Sciatic nerve (tissue), 2 donors: ENCODE measurements at places on chromosomes 7 and 10.

DNA sequence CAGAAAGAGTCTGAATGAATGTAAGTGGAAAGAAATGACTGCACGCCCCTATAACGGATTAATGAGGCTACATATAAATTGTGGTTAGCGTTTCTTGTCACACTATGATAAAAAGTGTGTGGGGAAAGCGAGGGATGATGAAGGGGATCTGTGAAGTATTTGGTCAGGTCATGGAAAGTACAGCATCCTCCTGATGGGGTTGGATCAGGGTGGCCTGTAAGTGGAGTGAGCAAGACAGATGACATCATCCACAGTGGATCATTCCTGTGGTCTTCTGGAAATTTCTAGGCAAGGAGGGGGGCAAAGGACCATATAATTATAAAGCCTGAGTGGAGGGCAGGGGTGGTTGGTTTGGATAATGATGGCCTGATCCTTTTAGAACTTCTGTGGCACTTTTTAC, 606.0 kb downstream of the INHBA start:
- DNase-seq = no peak

- no peak for DNase-seq
These were observed 8.8 kb upstream of the SPAM1 start for GRCh38 chr7:123916240-123916724.

GRCh38 chr7:142313528-142313927, 55.7 kb upstream of the PRSS58 start:
- DNase-seq = no peak

DNA sequence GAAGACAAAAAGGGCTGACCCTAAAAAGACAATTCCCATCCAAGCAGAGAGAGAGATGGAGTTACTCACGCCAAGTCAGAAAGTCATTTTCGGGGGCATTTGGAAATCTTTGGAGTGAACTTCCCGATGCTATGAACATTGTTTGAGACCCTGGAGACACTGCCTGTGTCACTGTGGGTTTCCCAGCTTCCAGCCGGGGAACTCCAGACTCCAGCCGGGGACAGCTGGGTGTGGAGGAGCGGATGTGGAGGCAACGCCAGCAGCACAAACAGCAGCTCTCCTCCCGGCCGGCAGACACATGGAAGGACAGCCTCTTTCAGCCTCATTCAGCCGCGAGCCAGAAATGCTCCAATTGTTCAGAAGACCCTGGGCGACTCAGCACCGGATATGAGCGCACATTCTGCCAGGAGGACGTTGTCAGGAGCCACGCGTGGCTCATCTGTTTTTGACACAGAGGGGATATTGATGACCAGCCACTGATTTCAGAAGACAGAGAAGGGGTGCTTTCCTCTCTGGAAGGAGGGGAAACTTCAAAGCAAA, 97.6 kb downstream of the PRPF18 start:
- peak; percentile 81 for DNase-seq

GRCh38 chr7:143452495-143452894, 9.2 kb downstream of the TAS2R60 start:
- no peak for DNase-seq

DNA sequence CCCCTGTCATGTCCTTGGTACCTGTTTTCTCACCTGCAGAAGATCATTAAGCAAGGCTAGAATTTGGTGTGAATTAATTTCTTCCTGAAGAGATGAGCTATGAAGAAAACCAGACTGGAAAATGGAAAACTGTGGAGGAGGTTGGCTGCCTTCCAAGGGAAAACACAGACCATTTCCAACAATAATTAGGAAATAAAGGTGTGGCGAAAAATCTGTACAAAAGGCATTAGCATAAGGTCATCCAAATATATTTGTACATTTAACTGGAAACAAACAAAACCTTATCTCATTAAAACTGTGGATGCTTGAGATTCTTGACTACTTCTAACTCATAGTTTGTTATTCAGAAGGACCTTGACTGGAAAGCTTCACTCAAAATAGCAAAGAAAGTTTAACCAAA, 1.7 kb downstream of the STN1 start:
- DNase-seq = no peak

DNA sequence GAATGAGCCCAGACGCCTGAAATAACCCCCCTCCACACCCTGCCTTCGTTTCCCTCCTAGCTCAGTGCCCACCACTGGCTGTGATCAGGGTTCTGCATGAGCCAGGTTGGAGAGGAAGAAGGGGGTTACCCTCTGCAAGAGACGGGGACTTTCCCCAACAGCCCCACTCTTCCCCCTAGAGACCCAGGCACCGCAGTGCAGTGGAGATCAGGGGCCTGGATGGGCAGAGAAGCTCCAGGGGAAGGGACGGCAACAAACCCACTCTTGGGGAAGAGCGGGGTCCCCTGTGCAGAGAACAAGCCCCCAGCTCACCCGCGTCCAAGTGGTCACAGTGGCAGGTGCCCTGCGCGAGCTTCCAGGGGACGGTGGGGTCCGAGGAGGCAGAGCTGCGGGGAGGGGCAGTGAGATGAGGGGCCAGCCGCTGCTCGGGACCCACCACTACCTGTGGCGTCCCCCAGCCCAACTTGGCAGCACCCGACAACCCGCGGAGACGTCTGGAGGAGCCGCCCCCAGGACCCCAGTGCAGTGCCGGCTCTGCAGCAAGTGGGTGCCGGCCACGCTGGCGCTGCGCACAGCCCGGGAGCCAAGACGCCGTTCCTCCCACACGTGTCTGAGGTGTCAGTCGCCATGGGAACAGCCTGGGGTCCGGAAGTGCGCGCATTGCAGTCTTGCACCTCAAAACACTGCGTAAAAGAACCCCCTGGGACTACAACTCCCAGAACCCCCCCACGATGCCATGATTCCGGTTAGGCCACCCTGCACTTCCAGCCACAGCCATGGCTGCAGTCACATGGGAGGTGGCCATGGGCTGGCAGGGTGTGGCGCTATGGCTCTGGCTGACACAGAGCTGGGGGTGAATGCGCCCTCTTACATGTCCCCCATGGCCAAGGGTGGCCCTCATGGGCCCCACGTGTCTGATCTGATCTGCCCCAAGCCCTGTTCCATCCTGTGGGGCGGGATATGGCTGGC, 45.8 kb upstream of the WIPI2 start:
- DNase-seq = no peak

DNA sequence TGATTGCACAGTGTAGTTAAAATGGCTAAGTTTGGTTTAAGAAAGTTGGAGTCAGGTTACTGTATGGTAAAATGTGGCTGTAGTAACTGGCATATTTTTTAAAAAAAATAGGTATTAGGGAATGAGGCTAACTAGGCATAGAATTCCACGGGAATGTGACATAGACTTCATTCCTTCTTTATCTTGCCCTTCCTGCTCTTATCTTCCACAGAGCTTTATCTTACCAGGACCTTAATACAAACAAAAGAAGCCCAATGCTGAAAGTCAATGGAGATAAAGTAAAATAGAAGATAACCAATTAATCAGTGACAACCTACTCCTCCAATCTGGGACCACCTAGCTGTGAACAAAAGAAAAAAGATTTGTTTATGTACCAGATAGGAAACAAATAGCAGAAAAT, 58.1 kb downstream of the TET1 start:
- DNase-seq = no peak

DNA sequence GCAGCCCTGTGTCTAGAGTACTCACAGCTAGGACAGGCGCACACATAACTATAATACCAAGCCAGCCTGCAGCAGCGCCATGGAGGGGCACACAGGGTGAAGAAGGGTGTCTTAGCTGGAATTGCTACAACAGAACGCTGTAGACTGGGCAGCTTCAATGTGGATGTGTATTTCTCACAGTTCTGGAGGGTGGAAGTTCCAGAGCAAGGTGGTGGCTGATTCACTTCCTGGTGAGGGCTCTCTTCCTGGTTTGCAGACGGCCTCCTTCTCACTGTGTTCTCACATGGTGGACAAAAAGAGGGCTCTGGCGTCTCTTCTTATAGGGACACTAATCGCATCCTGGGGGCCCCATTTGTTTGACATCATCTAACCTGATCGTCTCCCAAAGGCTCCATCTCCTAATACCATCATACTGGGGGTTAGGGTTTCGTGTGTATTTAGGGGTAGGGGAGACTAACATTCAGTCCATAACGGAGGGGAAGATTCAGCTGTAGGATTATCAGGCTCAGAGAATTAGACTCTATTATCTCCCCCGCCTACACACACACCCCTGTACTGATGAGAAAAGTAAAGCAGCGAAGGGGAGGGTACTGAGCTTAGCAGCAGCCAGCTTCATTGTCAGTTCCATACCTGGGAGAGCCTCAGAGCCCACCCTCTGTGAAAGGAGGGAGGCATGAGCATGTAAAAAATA, 289.1 kb downstream of the CCDC3 start:
- DNase-seq = no peak

DNA sequence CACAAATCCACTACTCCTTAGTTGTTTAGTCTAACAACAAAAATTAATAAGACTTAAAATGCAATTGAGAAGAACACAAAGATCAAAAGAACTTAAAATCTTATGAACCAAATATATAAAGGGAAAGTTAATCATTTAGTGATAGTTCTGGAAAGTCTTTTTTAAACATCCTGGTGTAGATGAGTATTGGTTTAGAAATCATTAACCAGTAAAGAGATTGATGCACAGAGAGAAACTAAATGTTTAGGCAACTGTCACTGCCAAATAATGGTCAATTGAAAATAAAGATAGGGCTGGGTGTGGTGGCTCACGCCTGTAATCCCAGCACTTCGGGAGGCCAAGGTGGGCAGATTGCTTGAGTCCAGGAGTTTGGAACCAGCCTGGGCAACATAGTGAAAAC, 44.9 kb downstream of the SP8 start:
- no peak for DNase-seq

DNA sequence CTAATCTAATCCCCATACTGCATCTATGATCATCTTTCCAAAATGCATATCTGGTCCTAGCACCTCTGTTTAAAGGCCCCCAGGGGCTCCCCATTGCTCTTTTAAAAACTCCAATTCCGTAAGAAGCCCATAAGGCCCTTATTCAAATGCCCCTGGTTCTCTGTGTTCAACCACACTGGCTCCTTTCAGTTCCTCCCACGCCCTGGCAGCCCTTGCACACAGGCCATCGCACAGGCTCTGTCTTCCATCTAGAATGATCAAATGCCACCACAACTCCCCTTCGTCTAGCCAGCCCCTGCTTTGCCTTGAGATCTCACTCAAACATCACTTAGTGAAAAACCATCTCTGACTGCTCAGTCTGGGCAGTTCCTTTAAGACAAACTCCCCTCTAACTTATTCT, 112.9 kb upstream of the LYZL2 start:
- DNase-seq = no peak

DNA sequence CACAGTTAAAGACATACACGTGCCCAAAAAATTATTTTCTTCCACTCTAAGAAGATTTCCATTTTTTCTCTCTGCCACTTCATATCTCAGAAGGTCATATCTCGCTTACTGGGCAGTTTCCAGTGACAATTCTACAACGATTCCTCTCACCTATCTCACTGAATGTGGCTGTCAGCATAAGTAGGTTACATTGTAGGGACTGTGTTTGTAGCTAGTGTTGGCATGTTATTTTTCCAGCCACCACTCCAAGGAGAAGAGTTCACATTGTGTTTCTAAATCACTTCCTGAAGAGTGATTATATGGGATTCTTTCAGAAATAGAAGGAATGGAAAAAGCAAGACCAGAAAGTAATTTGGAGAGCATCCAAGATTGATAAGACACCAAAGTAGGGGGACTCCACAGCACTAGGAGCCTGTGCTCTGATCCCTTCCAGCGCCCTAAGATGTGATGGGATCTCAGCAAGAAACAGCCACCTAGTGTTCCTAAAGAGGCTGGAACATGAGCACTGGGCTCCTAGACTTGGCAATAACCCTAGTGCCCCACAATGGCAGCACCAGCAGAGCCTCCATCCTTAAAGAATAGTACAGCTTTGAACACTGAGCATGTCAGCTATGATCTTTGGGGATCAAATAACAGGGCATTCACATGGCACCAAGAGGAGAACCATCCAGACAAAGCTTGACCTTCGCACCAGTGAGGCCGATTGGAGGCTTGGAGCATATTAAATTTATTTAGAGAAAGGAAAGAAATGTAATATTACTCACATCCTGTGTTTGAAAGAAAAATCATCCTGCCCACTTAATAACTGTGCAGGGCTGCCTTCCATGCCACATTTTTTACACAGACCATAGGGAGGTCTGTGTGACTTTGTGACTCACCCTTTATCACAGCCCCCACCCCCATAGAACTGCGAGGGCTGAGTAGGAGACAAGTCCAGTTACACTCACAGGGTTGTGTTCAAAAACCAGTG, 51.8 kb downstream of the CAV1 start:
- no peak for DNase-seq

- DNase-seq = peak; percentile 47
These were observed 33.2 kb downstream of the DRGX start for GRCh38 chr10:49362596-49363260.

DNA sequence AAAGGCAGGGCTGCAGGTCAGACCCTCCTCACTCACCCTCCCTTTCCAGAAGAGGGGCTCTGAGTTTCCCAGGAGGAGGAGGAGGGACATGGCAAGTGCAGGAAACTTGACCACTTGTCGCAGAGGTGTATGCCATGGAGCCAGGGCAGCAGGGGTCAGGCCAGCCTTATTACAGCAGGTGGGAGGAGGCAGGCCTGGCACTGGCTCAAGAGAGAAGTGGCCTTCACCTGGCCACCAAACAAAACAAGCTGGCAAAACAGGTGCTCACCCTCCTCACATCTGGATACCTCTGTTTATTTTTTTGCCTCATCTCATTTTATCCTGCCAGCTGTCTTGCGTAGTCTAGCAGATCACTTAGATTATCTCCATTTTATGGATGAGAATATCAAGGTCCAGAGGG, 12.5 kb downstream of the COL13A1 start:
- no peak for DNase-seq

DNA sequence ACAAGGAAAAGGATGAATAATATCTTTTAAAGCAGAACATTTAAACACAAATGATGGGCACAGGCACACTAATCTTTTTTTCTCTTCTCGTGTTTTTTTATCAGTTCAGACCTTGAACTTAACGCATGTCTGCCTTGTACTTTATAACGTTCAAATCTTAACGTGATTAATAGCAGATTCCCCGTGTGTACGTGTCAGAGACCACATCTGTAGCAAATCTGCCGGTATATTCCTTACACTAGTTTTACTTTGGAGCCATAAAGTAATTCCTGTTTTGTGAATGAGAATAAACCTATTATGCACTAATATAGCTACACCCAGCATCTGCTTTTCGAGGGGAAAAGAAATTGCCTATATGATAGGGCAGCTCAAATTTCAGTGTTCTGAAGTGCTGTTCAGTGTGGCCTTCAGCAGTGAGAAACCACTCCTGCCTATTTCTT, 166.0 kb upstream of the TCF7L2 start:
- no peak for DNase-seq

DNA sequence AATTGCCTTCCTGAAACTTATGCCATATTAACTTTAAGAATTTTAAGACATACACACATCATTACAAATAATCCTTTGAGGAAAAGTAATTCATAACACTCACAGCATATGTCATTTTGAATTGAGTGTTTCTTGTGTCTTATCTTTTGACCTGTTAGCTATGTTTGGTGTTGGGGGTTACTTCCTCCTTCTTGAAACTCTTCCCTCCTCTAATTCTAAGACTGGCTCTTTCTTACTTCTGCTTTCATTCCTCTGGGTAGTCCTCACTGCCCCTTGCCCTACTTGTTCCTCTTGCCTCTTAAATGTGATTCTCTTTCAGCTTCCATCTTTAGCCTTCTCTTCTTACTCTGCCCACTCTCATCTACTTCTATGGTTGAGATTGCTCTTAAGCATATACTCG, 28.3 kb upstream of the PIP4K2A start:
- DNase-seq = no peak
